ENCODE measurements at places on chromosomes 12 and 14. TPM values are rescaled to one million over a fixed set of nuclear protein-coding genes. Genes with fewer than 3 reads are reported as not detected.

DNA sequence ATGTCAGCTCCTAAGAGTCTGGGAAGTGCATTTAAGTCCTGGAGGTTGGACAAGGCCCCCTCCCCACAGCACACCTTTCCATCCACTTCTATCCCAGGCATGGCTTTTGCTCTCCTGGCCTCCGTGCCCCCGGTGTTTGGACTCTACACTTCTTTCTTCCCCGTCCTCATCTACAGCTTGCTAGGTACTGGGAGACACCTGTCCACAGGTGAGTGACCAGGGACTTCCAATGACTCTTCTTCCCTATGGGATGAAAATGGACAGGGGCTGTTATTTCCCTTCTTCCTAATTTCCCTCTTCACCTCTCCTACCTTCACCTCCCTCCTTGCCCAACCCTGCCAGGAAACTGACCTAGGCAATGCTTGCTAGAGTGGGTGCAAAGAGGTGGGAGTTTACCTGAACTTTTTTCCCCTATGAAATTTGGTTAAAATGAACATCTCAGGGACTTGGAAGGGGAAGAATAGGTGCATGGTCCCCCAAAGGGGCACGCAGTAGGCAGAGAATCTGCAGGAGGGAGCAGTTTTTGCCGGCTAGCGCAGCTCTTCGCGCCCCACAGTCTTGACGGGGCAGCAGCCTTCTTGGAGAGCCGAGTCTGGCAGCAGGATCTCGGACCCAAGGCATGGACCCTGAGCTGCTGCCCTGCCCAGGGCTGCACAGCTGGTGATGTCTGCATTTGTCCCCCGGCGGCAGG, 9.2 kb downstream of the ARHGEF25 start:
- no peak for DNase-seq
- no peaks in the 10 kb centered on the region for H3K36me3 ChIP-seq
- H3K4me3 ChIP-seq = peak overlapping the region; percentile 71
- H3K4me1 ChIP-seq = peaks cover 27% of the 10 kb centered on the region

TAS2R13 gene
- total RNA-seq = not detected

DNA sequence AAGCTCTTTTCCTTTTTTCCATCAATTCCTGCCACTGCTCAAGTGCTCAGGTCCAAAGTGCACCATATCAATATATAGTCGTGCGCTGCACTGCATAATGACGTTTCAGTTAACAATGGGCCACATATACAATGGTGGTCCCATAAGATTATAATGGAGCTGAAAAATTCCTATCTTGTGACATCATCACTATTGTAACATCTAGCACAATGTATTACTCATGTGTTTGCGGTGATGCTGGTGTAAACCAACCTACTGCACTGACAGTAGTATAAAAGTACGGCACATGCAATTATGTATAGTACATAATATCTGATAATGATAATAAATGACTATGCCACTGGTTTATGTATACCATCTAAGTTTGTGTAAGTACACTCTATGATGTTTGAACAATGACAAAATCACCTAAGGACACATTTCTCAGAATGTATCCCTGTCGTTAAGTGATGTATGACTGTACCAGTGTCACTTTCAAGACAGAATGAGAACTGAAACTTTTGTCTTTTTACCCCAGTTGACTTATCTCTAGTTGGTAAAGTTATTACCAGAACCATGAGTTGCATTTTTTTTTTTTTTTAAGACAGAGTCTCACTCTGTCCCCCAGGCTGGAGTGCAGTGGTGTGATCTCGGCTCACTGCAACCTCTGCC, 53.7 kb upstream of the INSM2 start:
- H3K27me3 ChIP-seq = peaks cover 10% of the 10 kb centered on the region
- peaks cover 5% of the 10 kb centered on the region for H3K4me1 ChIP-seq
- H3K36me3 ChIP-seq = no peaks in the 10 kb centered on the region
- H3K4me3 ChIP-seq = no peak overlapping the region

KRT82 gene
- total RNA-seq = not detected

FBRSL1 gene
- total RNA-seq = 36.3 TPM

DNA sequence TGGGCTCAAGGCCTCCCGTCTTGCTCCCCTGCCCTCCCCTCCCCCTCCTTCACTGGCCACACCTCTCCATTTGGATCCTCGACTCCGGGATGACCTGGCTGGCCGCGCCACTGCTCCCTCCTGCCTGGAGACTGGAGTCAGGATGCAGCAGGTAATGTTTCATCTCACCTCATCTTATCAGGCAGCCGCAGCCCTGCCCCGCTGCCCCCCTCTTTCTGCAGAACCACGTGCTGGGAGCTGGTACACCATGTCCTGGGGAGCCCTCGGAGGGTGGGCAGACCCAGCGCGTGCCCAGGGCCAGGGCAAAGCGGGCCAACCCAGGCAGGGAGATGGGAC, 31.1 kb downstream of the BEGAIN start:
- DNase-seq = no peak
- H3K27ac ChIP-seq = no peak overlapping the region
- H3K4me3 ChIP-seq = no peak overlapping the region
- peaks cover 6% of the 10 kb centered on the region for H3K4me1 ChIP-seq
- H3K27me3 ChIP-seq = no peaks in the 10 kb centered on the region
- H3K36me3 ChIP-seq = no peaks in the 10 kb centered on the region

DNA sequence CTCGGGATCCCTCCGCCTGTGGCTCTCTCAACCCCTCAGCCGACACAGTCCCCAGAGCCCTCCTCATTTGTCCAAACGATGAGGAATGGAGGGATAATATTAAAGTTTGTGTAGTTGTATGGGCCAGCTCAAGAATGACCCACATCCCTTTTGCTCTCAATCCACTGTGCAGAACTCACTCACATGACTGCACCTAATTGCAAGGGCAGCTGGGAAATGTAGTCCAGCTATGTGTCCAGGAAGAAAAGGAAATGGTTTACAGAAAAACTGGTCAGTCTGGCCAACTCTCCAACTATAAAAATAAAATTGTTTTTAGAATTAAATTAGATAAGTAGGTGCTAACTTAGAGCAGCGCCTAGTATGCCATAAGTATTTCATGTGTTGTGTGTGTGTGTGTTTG, 66.6 kb downstream of the GALNT8 start:
- no peaks in the 10 kb centered on the region for H3K27me3 ChIP-seq
- no peaks in the 10 kb centered on the region for H3K4me1 ChIP-seq
- H3K27ac ChIP-seq = no peak overlapping the region
- no peaks in the 10 kb centered on the region for H3K36me3 ChIP-seq
- DNase-seq = no peak

All from activated naive CD4-positive, alpha-beta T cell treated with anti-CD3 and anti-CD28 coated beads for 36 hours (primary cell).